Effector CD8-positive, alpha-beta T cell (primary cell): ENCODE measurements at places on chromosomes 7 and 10.

DNA sequence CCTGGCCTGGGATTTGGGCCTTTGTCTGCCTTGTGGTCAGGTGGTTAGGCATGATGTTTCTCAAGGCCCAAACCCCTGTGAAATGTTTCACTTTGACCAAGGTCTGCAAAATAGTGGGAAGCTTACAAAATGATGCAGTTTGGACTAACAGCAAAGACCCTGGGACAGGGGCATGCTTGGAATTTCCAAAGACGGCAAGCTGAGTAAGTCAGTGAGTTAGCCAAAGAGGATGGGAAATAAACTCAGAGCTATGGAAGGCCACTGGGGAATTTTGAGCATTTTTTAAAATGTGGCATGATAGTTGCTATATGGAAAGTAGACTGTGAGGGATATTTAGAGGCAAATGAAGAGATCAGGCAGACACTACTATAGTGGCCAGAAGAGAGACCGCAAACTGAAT lies 31.6 kb upstream of the PPP1R3C start:
- no peak for DNase-seq

GRCh38 chr7:112260911-112261310 lies 54.4 kb downstream of the ZNF277 start:
- no peak for DNase-seq

DNA sequence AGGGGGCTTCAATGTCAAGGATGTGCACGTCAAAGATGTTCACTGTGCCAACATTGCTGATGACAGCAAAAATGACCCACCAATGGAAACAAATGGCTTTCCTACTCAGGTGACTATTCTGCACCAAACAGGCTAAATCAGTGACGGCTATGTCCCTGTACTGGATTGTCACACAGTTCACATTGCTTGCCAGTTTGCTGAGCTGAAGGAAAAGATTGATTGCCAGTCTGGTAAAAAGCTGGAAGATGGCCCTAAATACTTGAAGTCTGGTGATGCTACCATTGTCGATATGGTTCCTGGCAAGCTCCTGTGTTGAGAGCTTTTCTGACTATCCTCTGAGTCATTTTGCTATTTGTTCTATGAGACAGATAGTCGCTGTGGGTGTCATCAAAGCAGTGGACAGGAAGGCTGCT lies 202.2 kb upstream of the ETV1 start:
- no peak for DNase-seq

DNA sequence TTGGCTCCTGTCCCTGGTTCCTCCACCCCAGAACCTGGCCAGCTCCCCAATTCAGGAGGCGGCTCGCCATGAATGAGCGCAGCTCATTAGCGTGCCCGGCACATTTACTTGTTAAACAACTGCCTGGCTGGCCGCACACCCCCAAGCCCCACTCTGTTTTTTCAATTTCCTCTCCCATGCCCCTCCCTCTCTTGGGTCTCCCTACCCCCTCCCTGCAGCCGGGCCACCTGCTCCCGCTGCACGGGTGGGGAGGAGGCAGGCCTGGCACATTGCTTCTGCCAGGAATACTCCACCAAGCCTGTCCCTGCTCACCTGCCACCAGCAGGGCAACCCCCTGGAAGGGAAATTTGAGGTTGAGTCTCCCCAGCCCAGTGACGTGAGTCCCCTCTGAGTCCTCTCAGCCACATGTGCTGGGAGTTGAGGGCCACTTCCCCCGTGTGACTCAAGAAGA lies 2.5 kb upstream of the SLIT1 start:
- no peak for DNase-seq

GRCh38 chr7:79714081-79714480 lies 260.6 kb upstream of the MAGI2 start:
- no peak for DNase-seq

DNA sequence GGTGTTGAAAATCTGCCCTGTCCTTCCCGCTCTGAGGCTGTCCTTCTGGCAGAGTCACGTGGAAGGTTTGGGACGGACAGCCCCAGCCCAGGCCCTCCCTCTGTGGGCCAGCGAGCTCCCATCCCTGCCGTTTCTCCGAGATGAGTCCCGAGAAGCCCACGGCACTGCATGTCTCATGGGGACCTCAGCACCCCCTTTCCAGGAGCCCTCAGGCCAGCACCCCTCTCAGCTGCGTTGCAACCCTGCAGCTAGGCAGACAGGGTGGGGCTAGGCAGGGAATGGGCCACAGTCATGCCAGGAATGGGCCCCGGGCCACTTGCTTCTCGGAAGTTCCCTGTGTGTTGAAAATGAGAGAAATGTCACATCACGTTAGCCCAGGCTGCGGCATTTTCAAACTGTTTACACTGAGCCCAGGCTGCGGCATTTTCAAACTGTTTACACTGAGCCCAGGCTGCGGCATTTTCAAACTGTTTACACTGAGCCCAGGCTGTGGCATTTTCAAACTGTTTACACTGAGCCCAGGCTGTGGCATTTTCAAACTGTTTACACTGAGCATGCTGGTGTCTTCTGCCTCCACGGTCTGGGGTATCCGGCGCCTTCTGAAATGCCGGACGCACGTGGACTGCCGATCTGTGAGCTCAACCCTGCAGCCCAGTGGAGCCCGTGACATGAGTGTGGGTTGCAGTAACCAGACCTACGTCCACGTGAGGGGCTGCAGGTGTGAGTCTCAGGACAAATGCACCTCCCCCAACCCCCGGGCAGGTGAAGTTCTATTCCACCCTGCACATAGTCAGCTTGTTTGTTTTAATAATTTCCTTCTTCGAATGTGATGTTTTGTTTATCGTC lies 42.6 kb downstream of the FAM20C start:
- no peak for DNase-seq

DNA sequence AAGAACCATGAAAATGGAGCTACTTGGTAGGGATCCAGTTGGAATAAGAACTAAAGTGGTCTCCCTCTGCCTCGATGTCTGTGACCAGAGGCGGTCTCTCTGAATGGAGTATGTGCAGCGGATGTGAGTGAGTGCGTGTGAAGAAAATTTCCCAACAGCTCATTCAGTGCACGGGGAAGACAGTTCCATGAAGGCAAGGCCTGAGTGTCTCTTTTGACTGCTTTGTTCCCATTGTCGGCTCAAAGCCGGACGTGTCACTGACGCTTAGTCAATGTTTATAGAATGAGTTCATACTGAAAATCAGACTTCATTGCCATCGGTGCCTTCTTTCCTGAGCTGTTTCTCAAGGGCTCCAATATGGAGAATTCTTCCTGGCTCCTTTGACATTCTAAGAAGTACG lies 55.3 kb upstream of the GRB10 start:
- DNase-seq = no peak

DNA sequence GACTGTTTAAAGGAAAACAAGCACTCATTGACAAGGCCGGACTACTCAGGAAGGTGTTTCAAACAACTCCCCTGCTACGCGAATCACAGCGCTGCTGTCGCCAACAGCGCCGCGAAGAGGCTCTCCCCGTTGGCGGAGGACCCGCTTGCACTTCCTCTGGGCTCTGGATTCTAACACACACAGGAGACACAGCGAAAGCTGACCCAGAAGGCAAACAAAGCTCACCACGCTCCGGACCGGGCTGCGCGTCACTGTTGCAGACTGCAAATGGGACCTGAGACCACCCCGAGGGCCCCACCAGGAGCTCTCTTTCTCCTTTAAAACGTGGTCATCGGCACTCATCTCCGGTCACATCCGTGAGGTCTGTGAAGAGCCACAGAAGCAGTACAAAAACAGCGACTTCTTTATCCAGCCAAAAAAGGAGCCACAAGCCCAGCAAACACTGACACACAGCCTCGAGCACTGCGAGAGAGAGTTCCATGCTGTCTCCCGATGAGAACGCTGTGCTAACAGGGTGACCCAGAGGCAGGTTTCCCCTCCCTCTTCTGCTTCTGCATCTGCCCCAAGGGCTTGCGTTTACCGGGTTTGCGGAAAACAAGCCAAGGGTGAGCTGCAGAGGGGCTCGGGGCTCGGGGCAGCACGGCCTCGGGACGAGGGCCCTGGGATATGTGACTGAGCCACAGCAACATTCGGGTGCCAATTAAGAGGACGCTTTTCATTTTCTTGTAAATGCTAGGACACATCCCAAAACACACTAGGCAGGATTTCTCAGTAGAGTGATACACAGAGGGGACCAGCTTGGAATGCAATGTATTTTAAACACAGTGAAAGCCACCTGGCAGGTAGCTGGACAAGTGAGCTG lies 41.3 kb downstream of the AMZ1 start:
- no peak for DNase-seq

DNA sequence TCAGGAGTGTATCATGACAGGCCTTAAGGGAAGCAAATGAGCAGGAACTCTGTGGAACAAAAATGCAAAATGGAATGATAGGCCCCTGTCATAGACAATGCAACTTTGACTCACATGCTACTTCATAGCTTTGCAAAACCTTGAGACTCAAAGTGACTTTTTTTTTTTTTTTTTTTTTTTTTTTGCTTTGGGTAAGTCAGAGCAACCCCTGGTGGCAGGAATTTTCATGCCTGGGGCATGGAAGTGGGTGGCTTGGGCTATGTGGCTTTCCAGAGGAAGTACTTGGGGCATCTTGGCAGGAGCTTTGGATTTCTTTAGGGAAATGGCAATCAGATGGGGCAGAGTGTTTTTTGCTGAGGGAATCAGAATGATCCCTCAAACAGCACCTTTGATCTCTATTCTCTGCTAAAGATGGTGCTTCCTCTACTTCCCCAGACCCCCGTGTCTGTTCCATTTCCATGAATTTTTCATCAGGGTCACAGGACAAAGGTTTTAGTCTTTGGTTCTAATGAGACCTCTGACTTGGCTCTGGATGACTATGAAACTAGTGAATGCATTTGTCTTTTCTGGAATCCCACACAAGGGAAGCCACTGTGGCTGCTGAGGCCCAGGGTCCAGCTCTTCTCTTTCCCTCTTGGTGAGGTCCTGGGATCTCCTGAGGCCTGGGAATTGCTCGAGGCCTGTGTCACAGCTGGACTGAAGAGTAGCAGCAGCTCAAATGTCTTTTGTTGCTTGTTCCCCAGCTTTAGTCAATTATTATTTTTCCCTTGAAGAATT lies 62.8 kb downstream of the TACC2 start:
- DNase-seq = no peak

DNA sequence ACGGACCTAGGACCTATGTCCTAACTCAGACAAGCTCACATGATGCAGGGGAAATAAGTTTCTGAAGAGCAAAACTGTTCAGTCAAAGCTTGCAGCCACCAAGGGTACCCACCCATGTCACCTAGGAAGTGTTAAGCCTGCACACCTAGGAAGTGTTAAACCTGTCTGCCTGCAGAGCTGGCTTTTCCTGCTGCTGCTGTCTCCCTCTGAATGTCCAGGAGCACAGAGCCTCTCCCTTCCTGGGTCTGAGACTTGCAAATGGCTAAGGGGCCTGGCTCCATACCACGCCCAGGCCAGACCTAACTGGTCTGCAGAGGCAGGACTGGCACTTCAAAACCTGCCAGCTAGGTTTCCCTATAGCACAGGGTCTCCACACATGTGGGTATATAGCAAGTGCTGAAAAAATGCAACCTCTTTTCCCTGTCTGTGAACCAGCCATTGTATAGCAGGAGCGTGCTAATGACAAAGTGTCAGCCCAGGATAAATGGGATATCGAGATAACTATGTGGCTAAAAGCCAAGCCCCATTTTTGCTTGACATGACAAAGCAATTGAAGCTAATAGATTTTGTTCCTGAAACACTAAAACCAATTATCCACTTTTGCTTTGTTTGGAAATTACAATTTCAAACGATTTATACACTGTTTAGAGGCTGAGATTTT lies 1.5 kb downstream of the GDF2 start:
- no peak for DNase-seq

DNA sequence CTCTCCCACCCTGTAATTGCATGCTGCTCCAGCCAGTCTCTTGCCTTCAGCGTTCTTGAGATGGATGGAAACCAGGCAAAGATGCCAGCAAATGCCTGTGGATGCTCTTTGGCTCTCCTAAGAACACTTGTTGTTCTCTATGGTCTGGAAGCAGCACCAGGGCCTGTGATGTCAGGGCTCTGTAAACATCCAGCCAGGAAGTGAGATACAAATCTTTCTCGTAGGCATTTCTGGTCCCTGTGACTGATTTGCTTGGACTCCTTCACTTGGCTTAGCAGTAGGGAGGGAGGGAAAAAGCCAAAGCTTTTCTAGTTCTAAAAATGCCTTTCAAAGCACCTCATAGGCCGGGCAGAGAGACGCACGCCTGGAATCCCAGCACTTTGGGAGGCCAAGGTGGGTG lies 201.3 kb downstream of the REEP3 start:
- DNase-seq = no peak

- no peak for DNase-seq
These were observed 181.3 kb downstream of the PTPRN2 start for GRCh38 chr7:158406364-158406763.

DNA sequence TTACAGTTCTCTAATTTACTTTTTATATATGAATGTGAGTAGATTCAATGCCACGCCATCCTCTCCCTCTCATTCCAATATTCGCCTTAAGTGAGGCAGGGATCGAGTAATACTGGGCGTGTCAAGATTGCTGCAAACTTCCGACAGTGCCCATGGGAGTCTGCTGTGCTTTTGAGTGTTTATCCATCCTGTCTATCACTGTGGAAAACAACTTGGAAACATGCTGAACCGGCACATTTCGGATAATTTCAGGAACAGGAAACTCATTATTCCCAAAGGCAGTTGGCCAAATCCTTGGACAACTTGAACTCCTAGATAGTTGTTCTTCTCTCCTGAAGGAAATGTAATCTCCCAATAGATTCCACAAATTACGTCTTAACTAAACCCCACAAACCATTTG lies 28.5 kb downstream of the PIP4K2A start:
- no peak for DNase-seq

DNA sequence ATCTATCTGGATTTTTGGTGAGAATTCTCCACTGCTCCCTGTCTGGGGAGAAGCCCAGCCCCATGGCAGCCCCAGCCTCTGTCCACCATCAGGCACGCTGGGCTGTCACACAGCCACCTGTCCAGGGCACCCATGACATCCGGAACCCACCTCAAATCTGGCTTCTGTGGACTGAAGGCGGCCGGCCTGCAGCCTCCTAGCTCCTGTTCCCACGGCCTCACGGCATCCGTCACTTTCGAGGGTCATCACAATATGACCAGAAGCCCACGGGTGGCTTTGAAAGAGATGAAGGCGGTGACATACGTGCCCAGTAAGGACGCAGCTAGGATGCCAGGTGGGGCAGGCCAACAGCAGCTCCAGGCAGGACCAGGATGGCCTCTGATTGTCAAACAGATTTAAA lies 140.9 kb downstream of the PTPRN2 start:
- DNase-seq = no peak

- DNase-seq = peak; percentile 48
These were observed 29.3 kb upstream of the KCNK18 start for GRCh38 chr10:117167789-117168674.

DNA sequence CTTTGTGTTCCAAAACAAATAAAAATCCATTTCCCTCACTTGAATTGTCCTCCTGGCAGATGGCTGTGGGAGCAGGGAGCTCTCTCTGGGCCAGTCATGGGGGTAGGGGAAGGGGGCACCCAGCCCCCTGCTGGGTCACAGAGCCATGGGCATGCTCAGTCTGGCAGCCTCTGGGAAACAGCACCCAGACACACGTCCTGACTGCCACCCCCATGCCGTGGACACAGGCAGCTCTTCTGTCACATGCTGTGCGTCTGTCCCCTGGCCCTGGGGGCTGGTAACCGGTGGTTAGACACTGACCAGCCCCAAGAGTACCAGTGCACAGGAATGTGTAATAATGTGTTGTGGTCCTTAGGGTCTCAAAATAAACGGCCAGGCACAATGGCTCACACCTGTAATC lies 47.0 kb downstream of the RASGEF1A start:
- no peak for DNase-seq
